Mucosa of descending colon (tissue), 3 donors: ENCODE measurements at places on chromosomes 12 and 14. TPM values are rescaled to one million over a fixed set of nuclear protein-coding genes. Genes with fewer than 3 reads are reported as not detected.

- no peak for DNase-seq
These were observed 852 bp downstream of the COX16 start for GRCh38 chr14:70358631-70359030.

DNA sequence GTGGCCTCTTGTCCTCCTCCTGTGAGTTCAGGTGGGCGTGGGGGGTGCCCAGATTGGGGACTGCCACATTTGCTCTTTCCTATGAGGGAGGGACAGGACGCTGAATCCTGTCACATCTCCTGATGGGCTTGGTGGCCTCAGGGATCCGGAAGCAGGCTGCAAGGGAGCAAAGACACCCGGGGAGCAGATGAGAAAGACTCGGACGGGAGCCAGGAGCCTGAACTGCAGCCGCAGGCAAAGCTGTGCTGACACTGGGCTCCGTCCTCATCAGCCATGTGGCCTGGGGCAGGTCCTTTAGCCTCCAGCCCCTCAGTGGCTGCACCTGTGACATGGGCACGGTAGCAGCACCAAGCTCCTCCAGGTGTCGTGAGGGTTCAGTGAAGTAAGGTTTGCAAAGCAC is 40.8 kb upstream of the RFLNA start:
- DNase-seq: no peak

Gene CLEC4C
- not detected for total RNA-seq

Gene DCN
- total RNA-seq: 705 TPM
